ENCODE measurements at places on chromosomes 4 and X. TPM values are rescaled to one million over a fixed set of nuclear protein-coding genes. Genes with fewer than 3 reads are reported as not detected.

The FHDC1 gene
- total RNA-seq, result 0.18 TPM

The AMOT gene
- total RNA-seq, result 1.1 TPM

The ATP1B4 gene
- total RNA-seq, result not detected

The KLF8 gene
- 0.71 TPM for total RNA-seq
